ENCODE measurements at places on chromosomes 6 and 20.

DNA sequence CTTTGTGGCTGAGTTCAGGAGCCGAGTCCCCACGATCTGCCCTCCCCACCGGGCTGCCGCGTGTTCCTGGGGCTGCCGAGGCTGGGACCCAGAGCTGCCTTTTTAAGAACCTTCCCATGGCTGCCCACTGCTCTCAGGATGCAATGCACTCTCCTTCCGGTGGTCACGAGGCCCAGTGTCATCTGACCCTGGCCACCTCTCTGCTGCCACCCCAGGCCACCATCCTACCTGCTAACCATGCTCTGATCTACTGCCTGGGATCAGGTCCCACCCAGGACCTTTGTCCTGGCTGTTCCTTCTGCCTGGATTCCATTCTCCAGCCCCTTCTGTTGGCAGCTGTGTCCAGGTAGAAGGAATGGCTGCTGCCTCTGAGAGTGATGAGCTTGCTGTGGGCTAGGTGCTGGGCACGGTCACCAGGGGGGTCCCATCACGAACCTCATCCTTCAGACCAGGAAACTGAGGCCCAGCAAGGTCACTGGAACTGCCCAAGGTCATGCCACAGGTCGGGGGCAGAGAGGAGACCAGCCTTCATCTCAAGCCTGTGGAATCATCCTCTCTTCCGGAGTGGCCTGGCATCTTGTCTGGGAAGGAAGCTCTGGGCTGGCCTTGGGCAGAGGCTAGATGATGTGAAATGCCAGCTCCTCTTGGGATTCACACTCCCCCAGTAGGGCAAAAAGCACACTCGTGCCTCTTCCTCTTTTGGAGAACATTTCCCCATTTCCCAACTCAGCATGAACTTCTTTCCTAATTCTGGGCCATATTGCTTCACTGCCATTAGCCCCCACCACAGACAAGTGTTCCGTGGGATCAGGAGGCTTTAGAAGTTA, 20.5 kb downstream of the PCK1 start:
- peak; percentile 56 for ATAC-seq

DNA sequence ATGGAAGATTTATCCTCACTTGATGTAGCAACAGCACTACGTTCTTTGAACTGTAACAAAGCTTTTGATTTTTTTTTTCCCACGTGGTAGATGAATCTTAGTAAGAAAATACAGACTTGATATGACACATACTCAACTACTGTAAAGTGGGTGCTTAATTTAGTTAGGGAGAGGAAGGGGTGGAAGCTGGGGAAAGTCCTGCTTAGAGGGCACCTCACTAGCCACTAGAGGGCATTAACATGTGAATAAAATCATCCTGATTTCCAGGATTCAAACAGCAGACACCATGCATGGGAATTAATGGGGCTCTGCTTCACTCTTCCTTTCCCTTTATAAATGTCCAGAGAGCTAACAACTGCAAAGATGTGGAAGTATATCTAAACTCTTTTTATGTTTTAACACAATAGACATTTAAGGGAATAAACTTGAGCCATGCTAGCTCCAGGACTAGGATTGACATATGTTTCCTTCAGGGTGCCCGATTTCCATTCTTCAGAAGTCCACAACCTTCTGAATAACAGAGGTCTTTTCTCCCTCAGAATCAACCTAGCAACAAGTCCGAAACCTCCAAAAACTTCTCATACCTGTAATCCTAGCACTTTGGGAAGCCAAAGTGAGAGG, 250.1 kb downstream of the ATXN1 start:
- peak; percentile 53 for ATAC-seq

DNA sequence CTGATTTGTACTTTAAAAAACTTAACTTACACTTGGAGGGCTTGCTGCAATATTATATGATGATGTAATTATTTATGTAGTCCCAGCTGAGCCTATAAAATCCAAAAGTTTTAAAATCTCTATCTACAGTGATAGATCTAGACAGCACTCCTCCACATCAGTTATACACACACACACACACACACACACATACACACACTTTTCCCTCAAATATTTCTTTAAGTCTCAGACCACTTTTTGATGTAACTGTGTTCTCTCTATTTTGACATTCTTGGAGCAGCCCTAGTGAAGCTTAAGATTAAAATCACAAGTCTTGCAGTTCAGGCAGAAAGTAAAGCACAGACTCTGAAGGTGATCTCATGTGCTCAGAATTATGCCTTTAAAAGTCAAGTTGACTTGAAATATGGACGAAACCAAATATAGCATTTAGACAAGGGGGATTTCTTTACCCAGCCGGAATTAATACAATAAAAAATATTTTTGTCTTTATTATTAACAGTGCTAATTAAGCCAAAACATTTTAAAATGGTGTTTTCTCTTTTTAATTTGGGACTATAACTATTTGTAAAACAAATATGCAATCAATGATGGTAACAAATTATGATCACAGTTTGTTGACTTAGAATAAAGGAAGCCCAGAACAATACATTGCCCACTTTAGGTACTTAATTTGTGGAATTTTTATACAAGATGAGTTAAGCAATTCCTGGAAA, 63.5 kb upstream of the TMEM30A start:
- ATAC-seq: no peak

GRCh38 chr6:34795836-34796425, 4.0 kb downstream of the BLTP3A start:
- ATAC-seq: no peak

- no peak for ATAC-seq
Observed at GRCh38 chr6:156701966-156702365, 75.2 kb upstream of the ARID1B start.

DNA sequence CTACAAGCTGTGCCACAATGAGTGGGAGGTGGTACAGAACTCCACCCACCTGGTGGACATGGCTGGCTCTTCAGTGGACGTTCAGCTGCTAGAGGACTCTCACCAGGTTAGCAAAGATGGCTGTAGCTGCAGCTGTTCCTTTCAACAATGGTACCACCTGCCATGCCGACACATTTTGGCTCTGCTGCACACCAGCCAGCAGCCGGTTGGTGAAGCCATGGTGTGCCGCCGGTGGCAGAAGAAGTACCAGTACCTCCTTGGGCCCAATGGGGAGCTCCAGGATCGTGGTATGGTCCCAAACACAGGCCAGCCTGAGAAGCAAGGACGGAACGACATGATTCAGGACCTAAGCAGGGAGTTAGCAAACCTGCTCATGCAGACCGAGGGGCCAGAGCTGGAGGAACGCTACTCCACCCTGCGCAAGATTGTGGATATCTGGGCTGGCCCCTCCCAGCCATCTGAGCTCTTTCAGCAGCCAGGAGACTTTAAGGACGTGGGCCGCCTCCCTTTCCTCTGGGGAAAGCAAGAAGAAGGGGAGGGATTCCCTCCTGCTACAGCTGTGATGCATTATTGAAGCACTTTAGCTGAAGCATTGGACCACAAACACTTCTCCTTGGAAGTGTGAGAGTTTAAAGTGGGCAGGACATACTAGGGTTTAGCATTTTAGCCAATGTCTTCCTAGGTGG, 2.8 kb upstream of the ZSWIM1 start:
- ATAC-seq: peak; percentile 46

- ATAC-seq: no peak
Observed at GRCh38 chr6:49911252-49911651, 44.9 kb upstream of the CRISP1 start.

GRCh38 chr6:45411959-45412358, 34.2 kb upstream of the SUPT3H start:
- ATAC-seq: no peak

- ATAC-seq: no peak
Observed at GRCh38 chr20:17295991-17296390, 69.2 kb downstream of the PCSK2 start.

GRCh38 chr6:158016571-158017383, 35.1 kb downstream of the SYNJ2 start:
- ATAC-seq: no peak

- ATAC-seq: peak; percentile 72
Observed at GRCh38 chr20:55961376-55962330, 43.7 kb downstream of the CBLN4 start.

DNA sequence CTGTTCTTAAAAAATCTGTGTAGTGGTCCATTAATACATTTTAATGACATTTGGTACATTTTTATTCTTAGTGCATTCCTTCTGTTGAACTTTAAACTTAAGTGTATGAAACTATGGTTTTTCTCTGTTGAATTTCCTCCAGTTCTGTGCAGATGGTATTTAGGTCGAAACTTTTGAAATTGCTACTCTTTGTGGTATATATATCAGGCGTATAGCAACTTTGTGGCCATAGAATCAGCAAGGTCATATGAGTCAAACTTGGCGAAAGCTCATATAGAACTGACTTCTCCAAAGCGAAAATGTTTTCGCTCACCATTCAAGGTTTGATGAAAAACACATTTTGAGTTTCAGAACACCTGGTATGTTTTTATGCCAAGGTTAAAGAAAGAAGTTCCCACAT, 93.7 kb downstream of the MAP3K4 start:
- no peak for ATAC-seq
